ENCODE measurements at places on chromosomes 5 and 9. TPM values are rescaled to one million over a fixed set of nuclear protein-coding genes. Genes with fewer than 3 reads are reported as not detected.

DNA sequence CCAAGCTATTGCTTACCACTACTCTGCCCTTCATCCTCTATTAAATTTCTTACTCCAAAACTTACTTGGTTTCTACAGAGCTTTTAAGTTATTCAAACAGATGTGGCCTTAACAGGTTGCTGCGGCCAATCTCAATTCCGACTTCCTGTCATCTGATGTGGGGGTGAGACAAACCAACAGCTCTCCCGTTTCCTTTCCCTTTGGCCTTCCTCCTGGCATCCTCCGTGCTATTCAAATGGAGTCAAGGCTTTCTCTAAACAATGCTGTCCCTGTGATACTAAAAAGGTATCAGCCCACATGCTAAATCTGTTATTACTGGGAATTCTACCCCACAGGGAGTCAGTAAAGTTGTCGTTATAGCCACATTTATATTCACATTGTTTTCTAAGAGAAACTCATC is 11.8 kb downstream of the RBM18 start:
- DNase-seq: no peak

BHMT2 gene
- total RNA-seq: 0.82 TPM

SLC34A3 gene
- total RNA-seq: not detected

DNA sequence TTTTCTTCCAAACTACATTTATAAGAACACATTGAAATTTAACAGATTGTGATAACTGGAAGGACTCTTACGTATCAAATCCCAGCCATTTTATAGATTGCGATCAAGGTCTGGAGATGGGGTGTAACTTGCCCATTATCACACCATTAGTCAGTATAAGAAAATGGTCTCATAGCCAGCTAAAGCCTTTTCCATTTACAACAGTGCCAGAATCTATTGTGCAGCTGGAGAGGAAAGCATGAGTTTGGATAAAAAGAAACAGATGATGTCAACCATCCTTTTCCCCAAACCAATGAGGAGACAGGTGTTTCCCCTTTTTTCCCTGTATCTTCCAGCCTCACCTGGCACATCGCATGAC is 658.8 kb downstream of the ACTL7B start:
- DNase-seq: no peak

- DNase-seq: peak; percentile 27
These were observed 7.9 kb upstream of the ZFP62 start for GRCh38 chr5:180868960-180869359.

DNA sequence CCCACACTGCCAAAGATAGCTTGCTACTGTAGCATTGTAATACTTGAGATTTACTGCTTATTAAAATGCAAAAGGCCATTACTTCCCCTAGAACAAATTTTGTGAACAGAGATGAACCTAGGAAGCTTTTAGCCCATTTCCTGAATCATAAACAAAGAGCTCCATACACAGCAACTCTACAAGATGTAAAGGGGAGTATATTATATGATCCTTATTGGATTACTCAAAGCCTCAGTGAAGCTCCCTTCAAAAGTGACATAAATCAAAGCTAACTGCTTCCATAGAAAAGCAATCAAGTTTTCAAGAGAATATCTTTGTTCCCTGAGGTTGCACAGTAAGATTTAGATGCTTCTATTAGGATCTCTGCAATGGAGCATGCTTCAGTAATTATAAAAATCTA is 629.8 kb downstream of the EFNA5 start:
- no peak for DNase-seq

GRCh38 chr5:41843456-41844370 is 26.5 kb downstream of the OXCT1 start:
- DNase-seq: peak; percentile 22

- no peak for DNase-seq
These were observed 48.9 kb downstream of the PKD2L2 start for GRCh38 chr5:137937994-137938750.

GRCh38 chr9:110287289-110287680 is 31.0 kb upstream of the TXN start:
- DNase-seq: no peak

- DNase-seq: no peak
These were observed 65.4 kb upstream of the IRX4 start for GRCh38 chr5:1948111-1948510.

BTNL8 gene
- total RNA-seq: not detected

GCNT4 gene
- 1.5 TPM for total RNA-seq

DNA sequence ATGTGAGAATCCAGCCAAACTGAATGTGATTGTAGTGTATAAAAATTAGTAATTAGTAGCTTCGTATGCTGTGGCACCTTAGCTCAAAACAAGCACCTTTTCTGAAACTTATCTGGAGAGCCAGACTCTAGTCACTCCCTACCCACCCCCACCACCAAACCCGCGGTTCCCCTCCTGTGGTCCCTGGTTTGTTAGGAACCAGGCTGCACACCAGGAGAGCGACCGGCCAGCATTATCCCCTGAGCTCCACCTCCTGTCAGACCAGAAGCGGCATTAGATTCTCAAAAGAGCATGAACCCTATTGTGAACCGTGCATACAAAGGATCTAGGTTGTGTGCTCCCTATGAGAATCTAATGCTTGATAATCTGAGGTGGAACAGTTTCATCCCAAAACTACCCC is 498.6 kb downstream of the CHSY3 start:
- no peak for DNase-seq

DNA sequence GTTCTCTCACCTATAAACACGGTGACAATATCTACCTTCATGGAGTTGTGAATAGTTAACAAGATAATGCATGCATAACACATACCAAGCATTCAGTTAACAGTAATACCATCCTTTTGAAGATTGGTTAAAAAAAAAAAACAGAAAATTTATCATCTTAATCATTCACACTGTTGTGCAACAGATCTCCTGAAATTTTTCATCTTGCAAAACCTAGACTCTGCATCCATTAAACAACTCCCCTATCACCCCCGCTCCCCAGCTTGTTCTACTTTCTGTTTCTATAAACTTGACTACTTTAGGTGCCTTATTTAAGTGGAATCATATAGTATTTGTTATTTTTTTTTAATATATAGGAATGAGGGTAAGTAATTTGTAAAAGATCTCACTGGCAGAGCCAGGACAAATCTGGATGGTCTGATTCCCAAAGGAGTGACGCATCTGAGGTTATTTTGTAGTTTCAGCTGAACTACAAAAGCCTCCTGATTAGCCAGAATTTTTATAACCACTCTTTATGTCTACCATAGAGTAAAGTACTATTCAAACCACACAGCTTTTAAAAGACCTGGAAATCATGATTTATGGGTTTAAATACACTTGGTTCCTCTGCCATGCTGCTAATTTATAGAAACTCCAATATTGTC is 93.0 kb downstream of the FANCC start:
- DNase-seq: no peak

DNA sequence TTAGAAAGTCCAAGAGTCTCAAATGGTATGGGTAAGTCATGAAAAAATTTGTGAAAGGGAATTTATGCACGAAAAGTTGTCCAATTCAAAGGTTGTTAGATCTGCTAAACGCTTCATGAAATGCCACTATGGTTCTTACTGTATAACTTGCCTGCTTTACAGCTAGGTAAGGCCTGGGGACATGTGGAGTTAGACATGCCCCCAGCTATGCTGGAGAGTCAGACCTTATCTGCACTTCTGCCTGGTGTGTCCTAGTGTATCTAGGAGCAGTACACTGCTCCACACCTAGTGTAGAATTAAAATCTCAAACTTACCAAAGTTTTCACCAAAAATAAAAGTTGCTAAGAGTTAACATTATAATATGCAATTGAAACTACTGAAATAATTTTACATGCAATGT is 136.8 kb downstream of the MAPKAP1 start:
- DNase-seq: no peak

DNA sequence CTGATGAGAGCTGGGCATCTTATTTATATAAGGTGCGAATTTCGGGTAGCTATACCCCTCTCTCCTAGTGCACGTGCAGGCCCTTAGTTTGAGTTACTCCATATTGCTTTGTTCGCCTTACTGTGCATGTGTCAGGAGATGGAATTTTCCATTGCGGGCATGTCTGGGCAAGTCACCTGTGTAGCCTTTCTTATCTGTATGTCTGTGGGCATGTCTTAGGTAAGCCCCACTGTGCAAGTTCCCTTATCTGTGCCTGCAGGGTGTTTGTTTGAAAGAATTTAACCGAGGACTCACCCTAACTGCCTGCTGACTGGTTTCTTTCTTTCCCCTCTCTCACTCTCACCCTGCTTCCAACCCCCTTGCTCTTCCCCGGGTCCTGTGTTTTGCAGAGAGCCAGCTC is 140.7 kb upstream of the RANBP3L start:
- no peak for DNase-seq

DNA sequence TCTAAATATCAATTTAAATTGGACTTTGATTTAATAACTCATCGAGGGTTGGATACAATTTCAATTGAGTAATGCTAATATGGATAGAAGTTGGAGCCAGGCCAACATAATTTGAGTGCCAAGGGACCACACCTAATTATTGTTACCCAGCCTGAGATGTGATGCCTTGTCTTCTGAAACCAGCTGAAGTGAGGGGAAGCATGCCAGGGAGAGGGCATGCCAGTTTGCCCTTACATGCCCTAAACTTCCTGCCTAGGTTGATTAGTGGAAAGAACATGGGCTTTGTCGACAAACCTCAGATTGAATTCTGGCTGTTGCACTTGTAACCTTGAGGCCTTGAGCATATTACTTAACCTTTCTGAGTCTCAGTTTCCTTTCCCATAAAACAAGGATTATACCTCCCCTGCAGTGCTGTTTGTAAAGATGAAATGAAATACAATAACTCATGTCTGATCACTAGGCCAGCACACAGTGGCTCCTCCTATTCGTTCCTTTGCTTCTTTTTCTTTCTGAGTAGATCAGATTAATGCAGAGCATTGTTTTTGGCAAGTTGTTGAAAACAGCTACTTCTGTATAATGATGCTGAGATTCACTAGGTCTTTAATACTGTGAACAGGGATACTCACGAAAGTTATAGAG is 412.8 kb downstream of the TLE4 start:
- no peak for DNase-seq

GRCh38 chr9:2545881-2546490 is 75.6 kb upstream of the VLDLR start:
- no peak for DNase-seq

GRCh38 chr9:114779352-114779845 is 26.4 kb downstream of the TNFSF15 start:
- no peak for DNase-seq

- no peak for DNase-seq
These were observed 143.4 kb upstream of the ZNF608 start for GRCh38 chr5:124889850-124890249.

GRCh38 chr9:115517335-115518075 is 399.5 kb upstream of the TNC start:
- DNase-seq: no peak

DNA sequence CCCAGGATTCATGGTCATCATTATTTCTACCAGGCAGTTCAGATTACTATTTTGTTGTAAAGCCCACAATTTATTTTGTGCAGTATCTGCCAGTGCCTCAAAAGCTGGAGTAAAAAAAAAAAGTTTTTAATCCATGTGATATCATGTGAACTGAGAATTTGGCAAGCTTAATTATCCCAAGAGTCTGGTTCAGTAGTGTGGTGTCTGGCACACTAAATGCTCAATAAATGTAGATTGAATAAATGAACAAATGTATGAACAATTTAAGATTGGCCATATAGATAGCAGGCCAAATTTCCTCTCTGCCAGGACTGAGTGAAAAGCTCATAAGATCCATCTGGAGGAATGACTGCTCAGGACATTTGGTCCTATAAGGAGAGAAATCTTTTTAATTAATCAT is 533.0 kb downstream of the TLE1 start:
- DNase-seq: no peak

FAM163B gene
- total RNA-seq: 2.7 TPM

DNA sequence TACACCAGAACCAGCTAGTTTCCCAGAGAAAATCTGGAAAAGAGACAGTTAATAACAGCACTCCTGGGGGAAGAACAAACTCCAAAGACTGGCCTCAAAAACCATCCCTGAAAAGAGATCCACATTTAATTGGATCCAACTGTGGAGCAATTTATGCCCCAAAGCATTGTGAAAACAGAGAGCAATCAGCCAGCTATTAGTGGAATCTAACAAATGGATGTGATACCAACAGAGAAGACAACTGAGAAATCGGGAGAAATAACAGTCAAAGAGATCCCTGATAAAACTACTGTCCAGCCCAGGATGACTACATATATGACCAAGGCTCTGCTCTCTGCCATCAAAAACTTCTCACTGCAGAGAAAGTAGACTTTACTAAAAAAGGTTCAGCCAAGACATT is 40.5 kb upstream of the TRIO start:
- DNase-seq: no peak

OTP gene
- 0.27 TPM for total RNA-seq

SEMA6A gene
- 181 TPM for total RNA-seq

HMCN2 gene
- 2.3 TPM for total RNA-seq

GRCh38 chr9:83444110-83444509 is 94.1 kb downstream of the FRMD3 start:
- DNase-seq: no peak

SPATA24 gene
- 4.4 TPM for total RNA-seq

GRCh38 chr9:94945197-94946144 is 219.0 kb downstream of the AOPEP start:
- peak; percentile 67 for DNase-seq

DNA sequence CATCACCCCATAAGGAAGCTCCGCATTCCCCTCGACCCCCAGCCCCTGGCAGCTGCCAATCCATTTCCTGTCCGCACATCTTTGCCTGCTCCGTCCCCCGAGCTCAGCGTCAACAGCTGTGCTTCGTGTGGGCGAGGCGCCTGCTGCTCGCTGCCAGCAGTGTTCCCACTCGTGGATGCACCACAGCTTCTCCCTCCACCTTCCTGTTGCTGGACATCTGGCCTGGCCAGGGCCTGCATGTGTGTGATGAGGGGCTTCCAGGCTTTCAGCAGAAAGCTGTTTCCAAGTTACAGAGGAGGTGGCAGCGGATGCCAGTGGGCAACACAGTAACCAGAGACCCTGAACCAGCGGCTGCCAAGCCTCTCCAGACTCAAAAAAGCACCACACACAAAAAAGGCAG is 86.0 kb downstream of the PRRT1B start:
- no peak for DNase-seq

- DNase-seq: no peak
These were observed 6.2 kb downstream of the NR6A1 start for GRCh38 chr9:124764774-124765438.

DNA sequence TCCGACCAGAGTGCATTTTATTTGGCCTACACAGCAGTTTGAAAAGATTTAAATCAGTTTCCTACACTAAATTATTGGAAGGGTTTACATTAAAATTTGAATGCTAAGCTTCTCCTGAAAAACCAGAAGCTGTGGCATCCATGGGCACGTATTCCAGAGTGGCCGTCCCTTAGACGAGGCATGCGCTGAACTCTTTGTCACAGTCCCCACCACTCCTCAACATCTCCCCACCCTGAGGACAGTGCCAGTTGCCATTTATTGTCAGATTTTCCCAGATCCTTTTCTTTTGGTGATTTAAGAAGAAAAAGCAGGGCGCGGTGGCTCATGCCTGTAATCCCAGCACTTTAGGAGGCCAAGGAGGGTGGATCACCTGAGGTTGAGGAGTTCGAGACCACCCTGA is 39.9 kb upstream of the UNC5A start:
- DNase-seq: no peak

CDHR2 gene
- total RNA-seq: 0.18 TPM

- DNase-seq: no peak
These were observed 168.0 kb upstream of the SPRY4 start for GRCh38 chr5:142492781-142493281.

TEK gene
- total RNA-seq: 10.2 TPM

SPATA31A7 gene
- not detected for total RNA-seq

- no peak for DNase-seq
These were observed 76.2 kb downstream of the NRG2 start for GRCh38 chr5:139966856-139967255.
